ENCODE measurements at places on chromosomes 12 and 14.
A peak's percentile ranks its signal among the peaks of the same experiment; 100 is the strongest.

DNA sequence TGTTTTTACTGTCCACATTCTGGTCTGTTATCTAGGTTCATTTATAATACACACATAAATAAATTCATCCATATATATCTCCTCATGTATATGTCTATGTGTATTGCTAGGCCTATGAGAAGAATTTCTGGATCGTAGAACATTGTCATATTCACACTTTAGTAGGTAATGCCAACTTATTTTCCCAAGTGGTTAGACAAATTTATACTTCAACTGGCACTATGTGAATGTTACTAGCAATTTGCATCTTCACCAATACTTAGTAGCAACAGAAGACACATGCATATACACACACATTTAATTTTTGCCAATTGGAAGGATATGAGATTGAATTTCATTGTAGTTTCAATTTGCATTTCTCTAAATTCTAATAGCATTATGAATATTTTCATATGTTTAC, 365.1 kb downstream of the FSCB start:
- DNase-seq, result no peak

- no peak for DNase-seq
Observed at GRCh38 chr12:113852695-113853490, 113.2 kb downstream of the RBM19 start.

- no peak for DNase-seq
Observed at GRCh38 chr14:93496856-93497741, 66.4 kb downstream of the UNC79 start.

- no peak for DNase-seq
Observed at GRCh38 chr12:86275356-86275755, 19.2 kb upstream of the MGAT4C start.

DNA sequence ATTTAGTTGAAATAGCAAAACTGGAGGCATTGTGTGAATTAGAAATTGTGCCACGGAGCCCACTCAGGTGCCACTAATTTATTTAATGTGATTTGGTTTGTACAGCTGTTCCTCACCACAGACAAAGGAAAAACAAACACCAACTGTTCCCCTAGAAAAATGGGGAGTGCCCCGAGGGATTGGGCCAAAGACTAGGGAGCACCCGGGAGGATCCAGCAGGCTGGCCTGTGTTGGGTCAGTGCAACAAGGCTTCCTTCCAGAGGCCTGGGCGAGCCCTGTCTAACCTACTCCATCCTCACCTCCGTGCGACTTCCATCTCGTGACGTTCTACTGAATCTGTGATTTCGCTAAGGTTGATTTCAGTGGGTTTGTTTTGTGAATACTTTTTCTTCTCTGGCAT, 206.2 kb downstream of the CHST11 start:
- no peak for DNase-seq

DNA sequence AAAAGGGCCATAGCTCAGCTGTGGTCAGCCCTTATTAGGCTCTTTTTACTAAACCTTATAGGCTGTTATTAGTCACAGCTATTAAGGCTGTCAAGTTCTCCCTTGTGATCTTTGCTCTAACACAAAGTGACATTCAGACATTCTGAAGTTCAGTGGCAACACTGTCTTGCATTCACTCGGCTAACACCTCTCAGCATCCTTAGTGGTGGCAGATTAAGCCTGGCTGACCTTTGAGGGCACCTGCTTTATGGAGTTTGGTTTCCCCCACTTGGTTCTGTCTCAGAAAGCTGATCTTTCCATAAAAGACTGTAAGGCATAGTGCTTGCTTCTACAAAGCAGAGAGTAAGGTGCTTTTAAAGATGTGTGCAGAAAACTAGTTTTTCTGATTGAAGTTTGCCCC, 677.4 kb upstream of the TMEM132C start:
- no peak for DNase-seq

GRCh38 chr14:65002586-65003210, 16.0 kb downstream of the FNTB start:
- DNase-seq, result no peak

- DNase-seq, result peak; percentile 27
Observed at GRCh38 chr12:69639400-69640016, 28.8 kb upstream of the LRRC10 start.

DNA sequence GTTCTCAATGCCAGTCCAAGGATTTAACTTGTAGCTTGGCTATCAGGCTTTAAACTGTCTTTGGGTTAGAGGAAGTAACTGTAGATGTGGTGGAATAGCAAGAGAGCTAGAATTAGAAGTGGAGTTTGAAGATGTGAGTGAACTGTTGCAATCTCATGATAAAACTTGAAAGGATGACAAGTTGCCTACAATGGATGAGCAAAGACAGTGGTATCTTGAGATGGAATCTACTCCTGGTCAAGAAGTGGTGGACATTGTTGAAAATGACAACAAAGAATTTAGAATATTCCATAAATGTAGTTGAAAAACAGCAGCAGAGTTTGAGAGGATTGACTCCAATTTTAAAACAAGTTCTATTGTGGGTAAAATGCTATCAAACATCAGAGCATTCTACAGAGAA, 199.0 kb downstream of the DUSP6 start:
- DNase-seq, result no peak

- DNase-seq, result no peak
Observed at GRCh38 chr14:22266142-22266442, 322.9 kb downstream of the DAD1 start.

DNA sequence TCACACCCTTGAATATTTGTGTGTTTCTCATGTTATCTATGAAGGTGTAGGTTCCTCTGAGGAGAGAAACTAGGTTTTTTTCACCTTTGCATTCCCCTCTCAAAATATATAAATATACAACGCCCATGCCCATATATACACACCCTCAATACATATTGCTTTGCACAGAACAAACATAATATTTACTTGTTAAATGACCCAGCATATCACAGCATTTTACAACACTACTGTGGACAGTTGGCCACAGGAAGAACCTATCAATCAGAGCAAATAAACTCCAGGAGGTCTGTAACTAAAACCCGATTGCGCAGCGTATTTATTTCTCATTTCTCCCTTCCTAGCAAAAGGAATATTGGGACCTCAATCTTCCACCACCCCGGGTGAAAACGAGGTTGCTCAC, 196.0 kb downstream of the SLC5A8 start:
- DNase-seq, result no peak

GRCh38 chr14:75578102-75578785, at the start of gene FLVCR2:
Gene FLVCR2, plus strand, starts transcription at chr14:75578620. Its CDS starts 353 bp downstream, at chr14:75578973.
- peak; percentile 38 for DNase-seq

GRCh38 chr12:13981296-13981962, at the start of gene GRIN2B:
Gene GRIN2B, minus strand, starts transcription at chr12:13981602. Its CDS starts 115,394 bp downstream, at chr12:13866208.
- no peak for DNase-seq

DNA sequence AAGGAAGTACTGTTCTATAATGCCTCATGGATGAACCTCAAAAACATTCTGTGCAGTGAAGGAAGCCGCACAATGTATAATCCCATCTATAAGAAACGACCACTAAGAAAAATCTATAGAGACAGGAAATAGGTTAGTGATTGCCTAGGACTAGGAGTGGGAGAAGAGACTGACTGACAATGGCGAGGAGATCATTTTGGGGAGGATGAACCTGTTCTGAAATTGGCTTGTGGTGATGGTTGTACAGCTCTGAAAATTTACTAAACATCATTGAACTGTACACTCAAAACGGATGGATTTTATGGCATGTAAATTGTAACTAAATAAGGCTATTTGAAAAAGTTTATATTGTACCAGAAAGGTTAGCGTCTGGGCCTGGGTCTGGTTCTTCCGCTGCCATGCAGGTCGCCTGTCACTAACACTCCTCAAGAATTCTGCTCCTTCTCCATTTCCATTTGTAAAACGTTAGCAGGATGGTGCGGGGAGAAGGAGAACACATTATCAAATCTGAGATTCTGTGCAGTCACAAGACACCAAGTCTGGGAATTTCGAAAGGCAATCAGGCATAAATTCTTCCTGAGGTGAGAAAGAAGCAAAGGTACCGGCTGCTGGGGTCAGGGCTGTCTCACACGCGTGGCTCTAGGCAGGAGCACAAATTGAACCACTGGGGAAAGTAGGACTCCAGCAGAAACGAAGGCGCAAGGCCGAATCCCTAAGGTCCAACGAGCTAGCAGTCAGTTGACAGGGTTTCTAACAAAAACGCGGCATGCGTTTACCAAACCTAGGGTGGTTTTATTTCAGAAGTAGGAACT, 845 bp upstream of the COCH start:
- DNase-seq, result no peak

- no peak for DNase-seq
Observed at GRCh38 chr12:107571492-107571891, 114.1 kb upstream of the PWP1 start.

- no peak for DNase-seq
Observed at GRCh38 chr14:89673512-89674225, 256.6 kb upstream of the FOXN3 start.

GRCh38 chr14:69280746-69281291, 20.9 kb downstream of the GALNT16 start:
- DNase-seq, result no peak

GRCh38 chr14:53265025-53265424, 111.9 kb upstream of the DDHD1 start:
- DNase-seq, result no peak

DNA sequence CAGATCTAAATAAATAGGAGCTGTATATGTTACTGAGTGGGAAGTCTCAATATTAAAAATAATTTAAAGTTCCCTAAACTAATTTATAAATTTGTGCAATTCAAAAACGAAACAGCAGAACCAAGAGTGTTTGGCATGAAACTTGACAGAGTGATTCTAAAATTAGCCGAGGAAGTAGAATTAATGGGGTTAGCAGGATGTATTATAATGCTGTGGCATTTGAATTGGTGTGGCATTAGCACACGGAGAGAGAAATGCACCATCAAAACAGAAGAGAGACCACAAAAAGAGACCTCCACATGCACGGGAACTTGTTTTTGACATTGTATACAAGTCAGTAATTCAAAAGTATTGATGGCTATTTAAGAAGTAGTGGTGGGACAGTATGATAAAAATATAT, 366.0 kb upstream of the RGS6 start:
- no peak for DNase-seq

DNA sequence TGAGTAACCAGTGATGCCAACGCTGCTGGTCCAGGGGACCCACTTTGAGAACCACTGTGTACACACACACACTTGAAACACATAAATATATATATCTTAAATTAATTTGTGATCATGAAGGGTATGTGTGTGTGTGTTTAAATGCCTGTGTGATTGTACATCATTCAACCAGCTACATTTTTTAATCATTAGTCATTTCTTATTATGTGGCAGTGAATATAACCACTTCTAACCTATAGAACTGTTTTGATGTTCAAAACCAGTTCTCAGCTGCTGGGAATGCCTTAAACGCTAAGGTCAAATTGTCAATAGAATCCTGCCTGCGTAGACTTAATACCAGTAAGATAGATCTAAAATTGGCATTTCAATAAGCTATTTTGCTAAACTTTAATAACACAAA, 330.0 kb downstream of the SYT1 start:
- DNase-seq, result no peak

- DNase-seq, result no peak
Observed at GRCh38 chr14:93023039-93023438, 92.7 kb downstream of the ITPK1 start.

DNA sequence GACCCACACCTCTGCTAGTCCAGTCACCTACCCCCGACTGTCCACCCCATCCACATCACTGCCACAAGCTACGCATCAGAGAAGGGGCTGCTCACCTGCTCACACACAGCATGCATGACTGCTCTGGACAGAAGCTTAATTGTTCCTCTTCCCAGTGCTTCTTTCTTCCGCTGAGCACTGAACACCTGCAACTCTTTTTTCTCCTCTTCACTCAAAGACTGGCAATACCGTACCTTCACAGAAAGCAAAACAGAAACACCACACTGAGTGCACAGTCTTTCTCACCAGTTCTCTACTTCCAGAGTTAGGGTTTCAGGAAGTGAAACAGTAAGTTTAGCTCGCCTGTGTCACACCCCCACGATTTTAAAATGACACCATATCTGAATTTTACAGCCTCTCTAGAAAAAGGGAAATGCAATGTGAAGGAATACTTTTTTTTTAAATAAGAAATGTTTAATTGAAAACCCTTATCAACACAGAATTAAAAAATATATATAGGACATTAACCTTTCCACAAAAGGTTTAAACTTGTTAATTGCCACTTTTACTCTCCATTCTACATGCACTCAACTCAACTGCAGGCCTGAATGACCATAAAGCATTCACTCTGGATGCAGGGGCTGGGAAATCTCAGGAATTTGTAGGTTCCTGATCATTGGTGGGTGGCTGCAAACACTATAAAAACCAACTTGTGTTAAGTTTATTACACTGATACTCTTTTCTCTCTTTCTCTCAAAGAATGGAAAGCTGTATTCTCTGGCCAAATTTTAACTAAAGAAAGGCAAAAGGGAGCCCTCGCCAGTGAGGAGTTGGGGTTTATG, 120.0 kb downstream of the PRICKLE1 start:
- DNase-seq, result no peak

GRCh38 chr12:55051197-55051947, 31.6 kb downstream of the NEUROD4 start:
- DNase-seq, result no peak

- DNase-seq, result no peak
Observed at GRCh38 chr14:68486033-68486732, 306.7 kb downstream of the ZFP36L1 start.

- no peak for DNase-seq
Observed at GRCh38 chr14:54147282-54147681, 190.7 kb upstream of the BMP4 start.

- DNase-seq, result no peak
Observed at GRCh38 chr12:119090865-119091264, 87.9 kb upstream of the HSPB8 start.

- DNase-seq, result no peak
Observed at GRCh38 chr14:50957296-50957695, 13.0 kb upstream of the PYGL start.

- DNase-seq, result no peak
Observed at GRCh38 chr14:22870811-22871223, 723 bp upstream of the LRP10 start.

DNA sequence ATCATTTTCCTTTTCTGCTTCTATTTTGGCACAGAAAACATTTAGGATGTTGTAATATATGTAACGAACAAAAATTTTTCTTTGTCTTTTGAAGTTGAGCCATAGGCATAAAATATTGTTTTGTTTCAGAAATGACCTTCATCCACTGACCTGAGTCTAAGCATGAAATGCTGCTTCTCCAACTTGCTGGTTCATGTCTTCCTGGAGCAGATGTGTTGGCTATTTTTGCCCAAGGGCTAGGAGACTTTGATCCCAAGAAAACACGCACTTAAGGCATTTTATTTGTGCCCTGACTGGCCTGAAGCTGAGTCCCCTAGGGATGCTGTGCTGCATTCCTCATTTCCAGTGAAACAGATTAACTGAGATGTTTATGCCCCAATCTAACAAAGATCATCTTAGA, 27.2 kb upstream of the ALG10B start:
- no peak for DNase-seq

GRCh38 chr14:95068521-95068920, 88.8 kb downstream of the DICER1 start:
- DNase-seq, result no peak
